ENCODE measurements at places on chromosomes 12 and 14. TPM values are rescaled to one million over a fixed set of nuclear protein-coding genes. Genes with fewer than 3 reads are reported as not detected.

GRCh38 chr12:95054206-95054605 is 19.2 kb downstream of the NR2C1 start:
- DNase-seq = no peak

DNA sequence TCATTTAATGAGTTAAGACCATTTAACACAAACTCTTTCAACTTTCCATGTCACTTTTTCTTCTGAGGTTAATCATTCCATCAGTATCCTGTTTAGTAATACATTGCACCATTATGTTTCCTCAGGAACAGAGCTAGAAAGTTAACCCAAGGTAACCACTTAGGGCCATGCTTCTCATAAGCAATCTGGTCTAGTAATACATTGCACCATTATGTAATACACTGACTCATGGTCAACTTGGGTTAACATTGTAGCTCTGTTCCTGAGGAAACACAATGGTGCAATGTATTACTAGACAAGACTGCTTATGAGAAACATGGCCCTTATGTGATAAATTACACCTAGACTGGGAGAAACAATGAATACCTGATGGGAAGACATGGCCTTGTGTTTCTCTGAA is 21.7 kb downstream of the ERH start:
- DNase-seq = peak; percentile 80

The CLEC4D gene
- total RNA-seq = not detected

- no peak for DNase-seq
Observed at GRCh38 chr12:111209811-111210210, 159.1 kb downstream of the PHETA1 start.

- DNase-seq = no peak
Observed at GRCh38 chr12:70928071-70928470, 7.5 kb upstream of the PTPRR start.

The C14orf180 gene
- not detected for total RNA-seq

The PAX9 gene
- total RNA-seq = not detected

DNA sequence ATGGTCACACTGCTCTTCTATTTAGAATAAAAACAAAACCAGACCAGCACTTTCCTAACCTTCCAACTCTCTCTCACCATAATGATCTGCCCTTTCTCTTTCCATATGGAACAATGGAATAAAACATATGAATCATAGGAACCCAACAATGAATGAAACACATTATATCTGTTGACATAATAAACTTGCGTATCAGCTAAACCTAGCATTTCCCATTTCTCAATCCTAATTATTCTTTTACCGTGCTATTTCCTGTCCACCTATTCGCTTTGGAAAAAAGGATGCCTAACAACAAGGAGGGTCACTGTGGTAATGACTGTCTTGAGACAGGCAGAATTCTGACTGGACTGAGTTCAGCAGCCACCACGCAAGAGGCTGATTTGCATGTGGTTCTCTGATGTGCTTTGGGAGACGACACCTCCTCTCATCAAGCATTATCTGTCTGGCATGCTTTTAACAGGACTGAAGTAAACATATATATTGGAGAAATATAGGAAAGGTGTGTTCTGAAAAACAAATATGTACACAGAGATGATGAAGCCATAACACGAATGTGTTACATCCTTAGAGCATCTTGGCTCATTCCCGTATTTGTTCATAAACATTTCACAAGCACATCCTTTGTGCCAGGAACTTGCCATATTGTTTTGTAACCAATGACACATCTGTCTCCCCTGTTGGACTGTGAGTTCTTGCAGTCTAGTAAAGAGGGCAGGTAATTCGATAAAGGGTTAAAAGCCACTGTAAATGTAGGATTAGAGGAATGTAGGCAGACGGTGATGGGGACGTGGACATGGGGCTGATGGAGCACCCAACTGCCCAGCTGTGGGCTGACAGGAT is 87.7 kb downstream of the PTPRB start:
- DNase-seq = peak; percentile 9

DNA sequence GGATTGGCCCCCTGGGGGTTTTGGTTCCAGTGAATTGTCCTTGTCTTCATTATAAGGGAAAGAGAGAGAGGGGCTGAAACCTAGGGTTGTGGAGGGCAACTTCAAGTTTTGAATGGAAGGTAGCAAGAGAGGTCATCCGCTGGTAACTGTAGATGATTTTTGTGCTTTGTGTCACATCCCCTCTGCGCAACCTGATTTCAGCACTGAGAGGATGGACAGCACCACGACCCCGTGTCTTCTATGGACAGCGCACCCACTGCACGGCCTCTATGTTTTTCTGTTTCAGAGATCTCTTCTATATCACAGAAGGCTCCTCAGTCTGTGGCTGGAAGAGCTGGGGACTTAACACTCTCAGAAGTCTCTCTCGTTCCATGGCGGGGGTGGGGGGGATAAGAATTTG is 127.0 kb upstream of the RPH3A start:
- DNase-seq = peak; percentile 6

Data from GM23248 (cell line).